T-cell (primary cell): ENCODE measurements at places on chromosomes 12 and 14. TPM values are rescaled to one million over a fixed set of nuclear protein-coding genes. Genes with fewer than 3 reads are reported as not detected.

The BDKRB1 gene
- total RNA-seq: not detected

The SERPINA10 gene
- total RNA-seq: not detected

The MYRFL gene
- not detected for total RNA-seq

The PDE3A gene
- total RNA-seq: not detected

The KRT72 gene
- 46.1 TPM for total RNA-seq

The ENDOU gene
- not detected for total RNA-seq

The DIO3 gene
- not detected for total RNA-seq

The FAIM2 gene
- total RNA-seq: not detected

The SMCO3 gene
- total RNA-seq: not detected

The MUCL1 gene
- not detected for total RNA-seq

The DRAM1 gene
- 3.8 TPM for total RNA-seq

The CLEC2B gene
- 60.0 TPM for total RNA-seq

GRCh38 chr12:29023436-29024076 lies 125.5 kb upstream of the FAR2 start:
- DNase-seq: no peak

- no peak for DNase-seq
Observed at GRCh38 chr14:50862036-50862570, 9.8 kb upstream of the ABHD12B start.

- no peak for DNase-seq
Observed at GRCh38 chr12:18576104-18576626, 161.6 kb downstream of the PLCZ1 start.

GRCh38 chr14:103198131-103199105 lies 75.2 kb downstream of the TNFAIP2 start:
- DNase-seq: no peak

- no peak for DNase-seq
Observed at GRCh38 chr12:123231931-123232330, 1.0 kb downstream of the MPHOSPH9 start.

DNA sequence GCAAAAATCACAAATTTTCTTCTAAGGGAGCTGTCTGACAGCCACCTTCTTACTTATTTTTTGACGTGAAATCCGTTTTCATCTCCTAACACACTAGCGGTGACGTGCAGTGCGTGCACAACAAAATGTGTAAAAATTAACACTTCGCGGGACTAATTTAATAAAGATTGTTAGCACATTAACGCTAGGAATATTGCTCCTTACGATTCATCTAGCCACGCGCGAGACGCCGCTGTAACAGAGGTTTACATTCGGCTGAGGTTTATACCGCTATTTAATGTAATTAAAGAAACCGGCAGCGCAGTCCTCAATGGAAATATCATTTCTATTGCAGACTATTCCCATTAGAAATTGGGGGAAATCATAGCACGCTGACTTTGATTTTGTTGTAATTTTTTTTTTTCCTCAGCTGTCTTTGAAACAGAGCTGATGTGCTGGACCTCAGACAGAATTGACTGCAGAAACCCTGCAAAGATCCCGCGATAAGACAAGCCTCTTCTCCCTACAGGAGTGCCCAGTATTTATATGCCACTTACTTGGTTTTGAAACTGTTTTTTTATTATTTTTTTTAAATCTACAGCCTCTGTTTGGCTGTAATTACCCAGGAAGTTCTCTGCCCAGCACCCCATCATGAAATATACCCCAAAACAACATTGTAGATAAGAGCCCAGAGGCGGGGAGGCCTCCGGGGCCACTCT lies 31.2 kb downstream of the BCL11B start:
- no peak for DNase-seq

- DNase-seq: no peak
Observed at GRCh38 chr12:112219195-112219594, 93.8 kb downstream of the TRAFD1 start.

GRCh38 chr12:25616286-25616685 lies 63.2 kb upstream of the LMNTD1 start:
- DNase-seq: no peak

DNA sequence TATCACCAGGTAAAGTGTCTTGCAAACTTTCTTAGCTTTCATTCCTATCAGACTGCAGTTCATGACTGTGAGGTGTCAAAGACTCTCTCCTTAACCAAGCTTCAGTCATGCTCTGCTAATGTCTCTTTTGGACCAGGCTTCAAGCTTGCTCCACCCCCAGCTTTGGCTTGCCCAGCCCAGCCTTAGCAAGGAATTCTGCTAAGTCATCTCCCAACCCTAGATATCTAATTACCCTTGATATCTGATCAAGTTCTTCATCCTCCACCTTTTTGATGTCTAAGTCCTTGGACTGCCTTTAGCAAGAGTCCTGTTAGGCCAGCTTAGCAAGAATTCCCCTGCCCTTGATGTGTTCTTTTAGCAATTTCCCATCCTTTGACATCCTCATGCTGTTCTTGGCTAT lies 108.9 kb upstream of the FGD4 start:
- no peak for DNase-seq

DNA sequence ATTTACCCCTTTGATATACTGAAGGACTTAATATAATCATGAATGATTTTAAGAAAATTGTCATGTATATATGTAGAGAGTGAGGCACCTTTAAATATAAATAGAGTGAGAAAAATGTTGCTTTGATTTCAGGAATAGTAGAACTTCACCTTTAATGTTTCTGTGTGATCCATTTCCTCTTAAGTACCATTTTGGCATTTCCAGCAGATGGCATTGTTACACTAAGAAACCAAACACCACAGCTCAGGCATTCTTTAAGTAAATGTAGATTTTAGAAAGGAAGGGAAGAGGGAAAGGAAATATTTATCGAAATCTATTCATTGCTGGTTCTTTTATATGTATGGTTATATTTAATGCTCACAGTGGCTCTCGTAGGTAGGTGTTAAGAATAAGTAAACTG lies 556.7 kb upstream of the FBXO33 start:
- no peak for DNase-seq

- no peak for DNase-seq
Observed at GRCh38 chr14:88518592-88519512, 36.0 kb downstream of the PTPN21 start.

DNA sequence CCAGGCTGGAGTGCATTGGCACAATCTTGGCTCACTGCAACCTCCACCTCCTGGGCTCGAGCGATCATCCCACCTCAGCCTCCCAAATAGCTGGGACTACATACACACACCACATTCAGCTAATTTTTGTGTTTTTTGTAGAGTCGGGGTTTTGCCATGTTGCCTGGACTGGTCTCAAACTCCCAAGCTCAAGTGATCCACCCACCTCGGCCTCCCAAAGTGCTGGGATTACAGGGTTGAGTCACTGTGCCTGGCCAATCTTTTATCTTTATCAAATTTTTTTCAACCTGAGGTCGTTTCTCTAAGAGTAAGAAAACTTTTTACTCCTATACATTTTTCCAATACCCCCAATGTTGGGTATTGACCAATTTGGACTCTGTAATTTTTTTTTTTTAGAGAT lies 40.0 kb upstream of the NAP1L1 start:
- DNase-seq: no peak

- DNase-seq: no peak
Observed at GRCh38 chr14:58979325-58979724, 209.1 kb upstream of the DAAM1 start.

- no peak for DNase-seq
Observed at GRCh38 chr14:23864259-23864658, 89.3 kb upstream of the DHRS4 start.

DNA sequence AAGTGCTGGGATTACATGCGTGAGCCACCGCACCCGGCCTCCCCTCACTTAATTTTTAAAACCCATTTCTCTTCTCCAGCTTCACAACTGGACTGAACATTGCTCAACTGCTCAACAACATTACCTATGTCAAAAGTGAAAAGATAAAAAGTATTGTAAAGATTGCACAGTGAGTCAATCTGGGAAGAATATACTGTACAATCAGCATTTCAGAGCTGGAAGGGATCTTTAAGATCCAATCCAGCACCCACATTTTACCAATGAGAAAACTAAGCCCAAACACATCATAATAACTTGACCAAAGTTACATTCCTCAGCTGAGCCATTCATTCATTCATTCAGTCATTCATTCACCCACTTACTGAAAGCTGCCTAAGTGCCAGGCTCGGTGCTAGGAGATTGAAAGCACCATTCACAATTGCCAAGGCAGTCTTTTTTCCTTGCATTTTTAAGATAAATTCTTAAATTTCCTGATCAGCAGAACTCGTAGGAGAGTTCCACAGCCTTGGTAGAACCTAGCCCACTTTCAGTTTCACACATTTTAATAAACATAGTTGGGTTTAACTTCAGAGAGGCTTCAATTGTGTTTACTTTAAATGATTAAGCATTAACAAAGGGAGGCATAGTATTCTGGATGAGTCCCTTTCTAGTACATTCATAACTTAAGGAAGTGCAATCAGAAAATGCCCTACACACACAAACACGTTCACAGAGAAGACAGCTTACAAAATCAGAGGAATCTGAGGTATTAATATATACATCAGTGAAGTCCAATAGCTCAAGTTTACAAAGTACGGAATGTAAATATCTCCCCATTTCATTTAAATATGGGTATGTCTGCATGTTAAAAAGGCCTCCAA lies 3.0 kb downstream of the GALNT4 start:
- DNase-seq: no peak

- DNase-seq: no peak
Observed at GRCh38 chr12:112294793-112295192, 87.4 kb downstream of the HECTD4 start.

DNA sequence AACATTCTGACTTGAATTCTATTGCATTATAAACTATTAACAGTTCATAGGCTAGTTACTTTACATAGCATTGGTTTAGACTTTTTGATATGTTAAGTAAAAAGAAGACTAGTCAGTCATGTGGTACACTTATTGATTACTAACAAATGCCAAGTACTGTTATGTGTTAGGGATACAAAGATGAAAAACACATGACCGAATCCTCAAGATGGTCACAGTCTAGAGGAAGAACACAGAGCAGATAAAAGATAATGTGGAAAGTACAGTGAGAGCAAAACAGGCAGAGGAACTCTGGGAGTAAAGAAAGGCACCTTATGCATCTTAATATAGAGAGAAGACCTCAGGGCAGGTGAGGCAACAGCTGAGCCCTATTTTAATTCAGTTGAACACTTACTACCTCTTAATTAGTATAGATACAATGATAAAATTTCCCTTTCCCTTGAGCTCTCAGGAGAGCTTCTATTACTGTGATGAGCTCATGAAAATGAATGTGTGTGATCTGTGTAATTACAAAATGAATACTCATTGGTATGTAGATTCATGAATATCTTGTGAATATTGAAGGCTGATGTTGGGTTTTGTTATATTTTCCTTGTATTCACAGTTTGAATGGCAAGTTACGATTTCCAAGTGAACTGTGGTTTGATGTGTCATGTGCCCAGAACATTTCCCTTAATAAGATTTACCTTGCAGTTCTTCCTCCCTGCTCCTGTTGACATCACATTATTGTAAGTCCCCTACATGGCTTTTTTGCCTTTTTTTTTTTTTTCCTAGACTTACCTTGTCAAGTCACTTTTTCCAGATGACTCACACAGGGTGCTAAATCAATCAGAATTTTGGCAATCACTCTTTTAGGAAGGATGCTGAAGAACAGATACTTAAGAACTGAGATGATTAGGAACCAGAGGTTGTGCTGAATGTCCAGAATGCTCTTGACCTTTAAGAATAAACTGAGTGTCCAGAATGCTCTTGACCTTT lies 29.5 kb upstream of the MSRB3 start:
- DNase-seq: no peak

DNA sequence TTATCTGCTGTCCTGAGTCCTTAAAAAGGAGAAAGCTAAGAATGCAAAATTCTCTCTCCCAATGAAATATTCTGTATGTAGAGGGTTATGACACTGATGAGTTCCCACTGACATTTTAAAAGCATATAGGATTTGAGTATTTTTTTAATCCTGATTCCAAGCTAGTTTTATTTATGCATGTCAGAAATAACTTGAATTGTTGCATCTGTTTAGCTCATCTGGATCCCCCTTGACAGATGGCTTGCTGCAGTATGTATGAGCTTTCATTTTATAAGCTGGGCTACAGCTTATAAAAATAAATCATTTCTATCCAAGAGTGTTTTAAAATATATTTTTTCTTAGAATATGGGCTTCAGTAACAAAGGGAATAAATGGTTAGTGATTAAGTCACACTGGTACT lies 495.3 kb downstream of the NELL2 start:
- DNase-seq: no peak

- DNase-seq: no peak
Observed at GRCh38 chr14:32134448-32135097, 57.5 kb downstream of the ARHGAP5 start.

GRCh38 chr14:85895603-85896002 lies 365.7 kb downstream of the FLRT2 start:
- DNase-seq: no peak

- no peak for DNase-seq
Observed at GRCh38 chr14:96949594-96949993, 152.4 kb downstream of the VRK1 start.

DNA sequence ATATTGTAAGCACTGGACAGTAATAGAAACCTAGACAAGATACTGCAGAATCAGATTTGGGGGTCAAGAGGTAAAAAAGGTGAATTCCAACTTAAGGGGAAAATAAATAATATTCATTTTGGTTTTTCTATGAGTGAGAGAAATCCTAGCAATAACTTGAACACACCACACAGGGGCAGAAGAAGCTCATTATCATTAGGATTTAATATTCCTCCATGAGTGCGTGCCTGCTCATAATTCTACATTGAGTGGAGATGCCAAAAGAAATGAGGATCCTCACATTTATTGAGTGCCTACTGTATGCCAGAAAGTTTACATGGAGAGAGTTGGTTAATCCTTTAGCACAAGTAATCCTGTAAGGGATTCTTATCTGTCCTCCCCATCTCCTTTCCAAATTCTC lies 40.5 kb upstream of the C14orf132 start:
- no peak for DNase-seq

- no peak for DNase-seq
Observed at GRCh38 chr12:124248941-124249825, 45.7 kb upstream of the RFLNA start.

- DNase-seq: no peak
Observed at GRCh38 chr14:69620211-69620611, 8.8 kb downstream of the SUSD6 start.

DNA sequence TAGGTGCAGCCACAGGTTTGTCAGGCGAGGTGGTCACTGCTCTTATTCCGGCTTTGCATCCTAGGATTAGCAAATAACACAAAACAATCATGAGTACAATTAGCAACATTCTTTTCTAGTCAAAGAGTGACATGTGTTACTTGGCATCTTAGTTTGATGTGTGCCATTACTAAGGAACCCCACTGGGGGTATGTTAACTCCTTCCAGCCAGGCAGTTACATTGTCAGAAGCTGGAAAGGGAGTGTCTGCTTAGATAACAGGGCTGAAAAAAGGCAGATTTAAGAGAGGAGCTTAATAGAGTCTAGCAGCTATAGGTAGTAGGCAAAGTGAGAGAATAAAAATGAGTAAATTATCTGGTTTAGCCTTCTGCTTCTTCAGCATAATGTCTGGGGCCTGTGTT lies 30.5 kb upstream of the METAP2 start:
- no peak for DNase-seq

DNA sequence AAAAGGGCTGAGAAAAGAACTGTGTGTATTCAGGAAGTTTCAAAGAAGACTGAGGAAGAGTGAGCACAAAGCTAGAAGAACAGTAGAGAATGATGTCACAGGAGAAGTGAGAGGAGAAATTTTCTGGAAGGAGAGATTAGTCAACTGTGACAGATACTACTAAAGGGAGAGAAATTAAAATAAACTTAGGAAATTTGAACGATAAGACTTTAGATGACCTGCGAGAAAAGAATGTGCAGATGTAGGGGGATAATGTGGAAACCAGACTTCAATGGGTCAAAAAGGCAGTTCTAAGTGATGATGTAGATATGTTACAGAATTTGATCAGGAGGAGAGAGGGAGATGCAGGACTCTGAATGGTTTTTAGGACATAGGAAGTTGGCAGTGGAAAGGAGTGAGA lies 287.4 kb downstream of the SYT1 start:
- DNase-seq: no peak

- DNase-seq: no peak
Observed at GRCh38 chr14:102729268-102729667, 48.0 kb upstream of the TRAF3 start.
